ENCODE measurements at places on chromosomes 6 and 20.
A peak's percentile ranks its signal among the peaks of the same experiment; 100 is the strongest.

- DNase-seq: peak; percentile 52
Measured at GRCh38 chr6:2935566-2936291, 32.6 kb upstream of the SERPINB9 start.

DNA sequence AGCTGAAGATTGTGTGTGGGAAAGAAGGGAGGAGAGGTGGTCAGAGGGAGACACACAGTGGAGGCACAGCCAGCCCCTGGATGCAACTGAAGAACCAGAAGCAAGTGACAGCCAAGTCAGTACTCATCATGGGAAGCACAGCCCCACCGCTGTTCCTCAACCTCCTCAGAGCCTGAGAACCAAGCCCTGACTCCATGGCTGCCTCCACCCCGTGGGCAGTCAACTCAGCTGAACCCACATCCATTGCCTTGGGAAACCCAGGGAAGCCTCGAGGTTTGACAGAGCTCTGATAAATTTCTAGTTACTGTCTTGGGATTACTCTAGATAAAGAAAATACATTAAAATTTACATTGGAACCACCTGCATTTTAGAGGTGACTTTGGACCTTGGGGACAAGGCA lies 29.6 kb downstream of the ALDH5A1 start:
- no peak for DNase-seq

- no peak for DNase-seq
Measured at GRCh38 chr6:109059571-109060021, 35.0 kb downstream of the SESN1 start.

GRCh38 chr6:4756247-4756646 lies 20.0 kb upstream of the CDYL start:
- DNase-seq: no peak

DNA sequence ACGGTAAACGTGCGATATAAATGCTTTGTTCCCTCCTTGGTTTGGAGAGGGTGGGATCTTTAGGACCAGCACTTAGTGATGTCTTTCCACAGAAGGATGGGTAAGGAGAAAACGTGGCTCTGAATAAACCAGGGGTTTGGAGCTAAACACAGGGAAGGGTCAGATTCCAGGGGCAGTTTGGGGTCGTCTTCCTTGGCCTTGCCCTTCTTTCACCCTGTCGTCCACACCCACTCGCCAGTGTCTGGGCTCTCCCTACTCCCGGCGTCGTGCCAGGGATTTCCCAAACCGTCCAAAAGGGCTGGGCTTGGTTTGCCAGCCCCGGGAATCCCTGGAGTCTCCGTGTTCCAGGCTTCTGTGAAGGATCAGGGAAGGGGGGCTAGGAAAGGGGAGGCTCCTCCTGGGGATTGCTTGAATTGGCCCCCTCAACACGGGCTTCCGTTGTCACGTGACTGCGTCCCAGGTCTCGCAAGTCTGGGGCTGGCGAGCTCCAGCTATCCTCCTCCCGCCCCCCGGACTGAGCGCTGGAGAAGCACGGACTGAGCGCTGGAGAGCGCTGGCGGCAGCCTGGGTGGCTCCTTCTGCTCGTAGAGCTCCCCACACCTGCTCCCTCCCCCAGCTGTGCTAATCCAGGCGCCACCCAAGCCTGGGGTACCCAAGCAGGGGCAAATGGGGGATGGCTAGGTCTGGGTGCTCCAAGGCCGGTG lies 9.4 kb upstream of the ARMC12 start:
- no peak for DNase-seq

DNA sequence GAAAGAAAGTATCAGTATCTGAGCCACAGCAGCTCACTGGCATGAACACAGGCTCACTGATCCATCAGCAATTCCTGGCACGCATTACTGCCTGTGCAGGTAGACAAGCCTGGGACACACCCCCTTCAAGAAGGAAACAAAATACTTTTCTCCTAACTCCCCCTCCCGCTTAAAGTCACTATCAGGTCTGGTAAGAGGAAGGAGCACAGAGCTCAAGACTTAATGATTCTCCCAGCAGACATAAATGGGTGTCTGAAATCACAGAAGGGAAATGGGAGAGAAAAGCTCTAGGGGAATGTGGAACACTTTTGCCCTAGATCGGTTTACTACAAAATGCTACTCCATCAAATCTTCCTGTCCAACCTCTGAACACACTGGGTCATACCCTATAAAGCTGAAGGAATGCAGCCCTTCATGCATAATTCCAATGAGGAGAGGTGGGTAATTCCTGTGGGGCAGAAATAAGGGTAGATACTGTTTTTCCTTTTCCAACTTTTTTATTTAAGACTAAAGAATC lies at the start of gene ADGRF1:
Gene ADGRF1, minus strand, starts transcription at position 58 of the 517 bp plus-strand sequence. CDS start 13,271 bp downstream, outside the sequence.
- no peak for DNase-seq

GRCh38 chr6:132780770-132781371 lies 17.6 kb downstream of the SLC18B1 start:
- DNase-seq: no peak

GRCh38 chr6:133286765-133287164 lies 45.6 kb downstream of the EYA4 start:
- DNase-seq: no peak

- DNase-seq: no peak
Measured at GRCh38 chr20:20413810-20414281, 45.9 kb downstream of the INSM1 start.

DNA sequence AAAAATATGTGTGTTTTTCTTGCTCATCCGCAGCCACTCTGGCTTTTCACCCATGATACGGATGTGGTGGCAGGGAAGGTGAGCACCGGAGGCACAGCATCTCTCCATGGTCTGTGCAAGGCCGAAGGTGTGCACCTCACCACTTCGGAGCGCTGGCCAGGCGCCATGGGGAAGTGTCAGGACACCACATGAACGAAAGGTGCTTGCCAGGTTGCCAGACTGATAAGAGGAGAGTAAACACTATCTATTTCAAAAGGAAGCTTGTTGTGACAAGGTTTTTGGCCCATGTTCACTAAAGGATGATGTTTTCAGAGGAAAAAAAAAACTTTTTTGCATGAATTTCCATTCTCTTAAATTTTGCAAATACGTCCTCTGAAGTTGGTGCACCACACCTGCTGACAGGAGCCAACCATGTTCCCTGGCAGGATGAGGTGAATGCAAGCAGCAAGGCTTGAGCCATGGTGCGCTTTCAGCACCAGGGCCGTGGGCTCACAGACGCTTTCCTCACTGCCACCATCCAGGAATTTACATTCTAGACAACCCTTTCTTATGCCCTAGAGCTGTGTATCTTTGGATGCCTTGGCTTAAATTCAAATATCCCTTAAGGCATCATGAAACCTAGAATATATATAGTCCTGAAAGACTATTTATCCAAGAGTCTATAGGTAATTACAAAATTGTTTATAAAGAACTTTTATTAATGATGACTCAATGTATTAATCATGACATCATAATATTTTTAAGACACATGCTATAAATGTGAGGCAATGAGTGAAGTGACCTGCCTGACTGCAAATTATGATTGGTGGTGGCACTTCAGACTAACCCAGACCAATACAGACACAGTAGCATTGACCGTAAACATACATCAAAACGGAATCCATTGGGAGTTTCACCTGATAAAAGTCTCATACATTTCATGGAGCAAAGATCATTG lies 234.5 kb downstream of the TFAP2A start:
- no peak for DNase-seq

- DNase-seq: no peak
Measured at GRCh38 chr6:138752017-138752416, 21.6 kb upstream of the CCDC28A start.

DNA sequence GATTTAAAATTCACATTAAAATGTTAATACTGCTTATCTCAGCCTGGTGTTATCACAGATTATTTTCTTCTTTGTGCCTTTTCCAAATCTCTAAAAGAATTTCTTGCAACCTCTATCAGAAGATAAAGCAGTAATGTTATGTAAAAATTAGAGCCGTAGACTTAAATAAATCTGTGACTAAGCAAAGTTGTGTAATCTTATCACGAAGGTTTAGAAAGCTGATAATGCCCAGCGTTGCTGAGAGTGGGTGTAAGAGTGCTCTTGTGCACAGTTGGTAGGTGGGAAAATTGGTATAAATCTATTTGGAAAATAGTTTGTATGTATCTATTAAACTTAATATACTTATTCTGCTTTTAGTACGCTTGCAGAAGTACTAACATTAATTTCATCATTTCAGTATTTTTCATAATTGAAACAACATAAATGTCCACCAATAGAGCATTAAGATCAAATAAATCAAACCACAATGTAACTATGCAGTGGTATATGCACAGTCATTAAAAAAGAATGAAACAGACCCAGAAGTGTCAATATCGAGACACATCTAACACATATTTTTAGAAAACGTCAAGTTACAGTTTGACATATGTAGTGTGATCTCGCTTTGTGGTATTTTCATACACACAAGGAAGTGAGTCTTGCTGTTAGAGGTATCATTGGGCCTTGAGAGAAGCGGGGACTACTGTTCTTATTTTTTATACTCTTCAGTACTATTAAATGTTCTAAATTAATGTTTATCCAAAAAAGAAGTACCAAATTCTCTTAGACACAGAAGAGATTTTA lies 54.4 kb upstream of the PBOV1 start:
- no peak for DNase-seq

GRCh38 chr6:137777687-137778075 lies 89.4 kb upstream of the TNFAIP3 start:
- DNase-seq: no peak

DNA sequence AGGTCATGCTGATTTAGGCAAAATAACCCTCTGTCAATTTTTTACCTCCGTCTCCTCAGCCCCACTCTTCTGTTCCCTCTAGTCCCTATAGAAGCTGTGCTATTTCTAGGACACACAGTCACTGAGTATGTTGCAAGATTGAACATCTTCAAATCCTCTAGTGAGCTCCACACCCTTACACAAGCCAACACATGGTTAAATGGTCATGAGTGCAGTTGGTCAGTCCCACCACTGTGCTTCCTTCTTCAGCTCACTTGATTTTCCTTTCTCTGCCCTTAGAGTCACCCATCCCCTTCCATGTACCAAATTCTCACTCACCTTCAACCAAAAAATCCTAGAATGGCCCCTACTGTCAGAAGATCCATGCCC lies 48.2 kb upstream of the F13A1 start:
- no peak for DNase-seq

DNA sequence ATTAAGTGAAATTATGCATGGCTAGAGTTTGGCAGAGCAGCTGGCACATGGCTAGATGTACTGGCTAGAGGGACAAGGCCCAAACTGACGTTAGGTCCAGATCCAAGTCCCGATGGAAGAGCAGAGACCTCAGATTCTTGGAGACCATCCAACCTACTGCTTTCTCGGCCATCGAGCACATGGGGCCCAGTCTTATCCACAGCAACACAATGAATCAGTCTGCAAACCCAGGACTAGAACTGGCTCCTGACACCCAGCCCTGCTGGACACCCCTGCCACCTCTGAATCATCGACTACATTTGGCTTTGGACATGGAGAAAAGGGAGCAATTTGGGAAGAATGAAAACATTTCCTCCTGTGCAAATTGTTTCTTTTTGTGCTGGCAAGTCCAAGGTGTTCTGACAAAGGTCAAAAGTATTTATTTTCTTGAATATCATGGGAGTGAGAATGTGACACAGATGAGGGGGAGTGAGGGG lies 23.9 kb upstream of the YWHAB start:
- no peak for DNase-seq

GRCh38 chr6:161736326-161736725 lies 462.5 kb upstream of the AGPAT4 start:
- DNase-seq: no peak

- DNase-seq: no peak
Measured at GRCh38 chr20:19501476-19502115, 256.5 kb upstream of the RIN2 start.

DNA sequence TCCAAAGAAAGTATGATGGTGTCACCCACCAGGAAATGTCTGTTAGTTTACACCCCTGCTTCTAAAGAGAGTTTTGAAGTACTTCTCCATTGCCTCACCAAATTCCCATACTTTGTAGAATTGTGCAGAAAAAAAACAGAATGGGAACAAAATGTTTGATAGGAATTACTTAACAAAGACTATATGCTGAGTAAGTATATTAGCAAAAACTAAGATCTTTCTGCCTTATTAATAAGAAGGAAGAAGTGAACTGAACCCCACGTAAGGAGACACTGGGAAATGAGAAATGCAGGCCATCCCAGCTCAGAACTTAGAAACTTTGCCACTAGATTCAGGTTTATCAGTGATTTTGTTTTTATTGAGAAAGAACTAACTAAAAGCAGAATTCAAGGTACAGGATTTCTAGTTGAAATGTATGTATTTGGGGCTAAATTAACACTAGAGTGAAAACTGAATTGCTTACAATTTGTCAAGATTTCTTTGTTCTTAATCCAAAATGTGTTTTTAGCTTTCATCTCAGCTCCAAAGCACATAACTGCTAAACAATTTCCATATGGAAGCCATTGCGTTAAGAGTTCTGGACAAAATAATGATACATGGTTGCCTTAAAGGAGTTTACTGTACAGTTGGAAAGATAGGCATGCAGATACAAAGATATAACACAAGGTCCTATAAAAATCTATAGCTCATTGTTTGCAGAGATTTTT lies 102.7 kb upstream of the BMP5 start:
- no peak for DNase-seq

GRCh38 chr6:137342607-137343190 lies 123.5 kb upstream of the IFNGR1 start:
- DNase-seq: no peak

- DNase-seq: no peak
Measured at GRCh38 chr20:23022849-23023248, 12.3 kb upstream of the SSTR4 start.

DNA sequence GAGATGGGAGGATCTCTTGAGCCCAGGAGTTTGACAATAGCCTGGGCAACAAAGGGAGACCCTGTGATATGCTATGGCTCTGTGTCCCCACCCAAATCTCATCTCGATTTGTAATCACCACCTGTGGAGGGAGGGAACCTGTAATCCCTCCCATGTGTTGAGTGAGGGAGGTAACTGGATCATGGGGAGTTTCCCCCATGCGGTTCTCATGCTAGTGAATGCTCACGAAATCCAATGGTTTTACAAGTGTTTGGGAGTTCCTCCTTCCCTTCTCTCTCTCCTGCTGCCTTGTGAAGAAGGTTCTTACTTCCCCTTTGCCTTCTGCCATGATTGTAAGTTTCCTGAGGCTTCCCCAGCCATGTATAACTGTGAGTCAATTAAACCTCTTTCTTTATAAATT lies 3.4 kb downstream of the NUDT3 start:
- DNase-seq: no peak

- no peak for DNase-seq
Measured at GRCh38 chr6:112362027-112362795, 15.1 kb downstream of the RFPL4B start.

DNA sequence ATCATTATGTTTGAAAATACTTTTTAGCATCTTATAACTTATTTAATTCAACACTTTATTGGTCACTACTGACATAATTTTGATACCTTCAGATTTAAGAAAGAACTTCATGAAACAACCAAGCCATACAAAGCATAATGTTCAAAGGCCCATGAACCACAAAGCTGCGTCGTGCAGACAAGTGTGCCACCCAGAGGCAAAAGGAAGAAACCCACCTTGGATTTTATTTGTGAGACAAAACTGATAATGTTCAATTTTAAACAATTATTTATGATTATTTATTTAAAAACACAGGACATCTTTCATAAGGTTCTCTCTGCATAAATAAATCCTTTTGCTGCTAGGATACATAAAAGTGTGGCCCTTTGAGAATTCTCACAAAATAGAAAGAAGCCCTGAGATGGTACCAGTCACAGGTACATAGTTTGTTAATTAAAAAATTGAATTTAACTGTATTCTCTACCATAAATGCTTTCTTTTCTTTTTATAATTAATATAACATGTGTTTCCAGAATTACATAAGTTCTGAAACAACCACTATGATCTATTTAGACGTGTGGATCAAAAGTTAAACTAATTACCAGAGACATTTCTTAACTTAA lies 143.7 kb downstream of the RALGAPA2 start:
- DNase-seq: no peak

GRCh38 chr20:33602826-33603590 lies 59.1 kb upstream of the C20orf144 start:
- DNase-seq: no peak

GRCh38 chr20:12808006-12808567 lies 200.7 kb upstream of the SPTLC3 start:
- DNase-seq: no peak

All from vagina (tissue), 2 donors.